T-helper 1 cell (primary cell): ENCODE measurements at places on chromosomes 3 and 15.

- DNase-seq: no peak
Observed at GRCh38 chr15:58078591-58078990, 13.1 kb upstream of the ALDH1A2 start.

- DNase-seq: no peak
Observed at GRCh38 chr15:26889298-26889898, 22.5 kb downstream of the GABRA5 start.

- DNase-seq: no peak
Observed at GRCh38 chr3:24343084-24343783, 151.4 kb downstream of the THRB start.

GRCh38 chr3:53500165-53500777 is 5.9 kb downstream of the CACNA1D start:
- DNase-seq: no peak

DNA sequence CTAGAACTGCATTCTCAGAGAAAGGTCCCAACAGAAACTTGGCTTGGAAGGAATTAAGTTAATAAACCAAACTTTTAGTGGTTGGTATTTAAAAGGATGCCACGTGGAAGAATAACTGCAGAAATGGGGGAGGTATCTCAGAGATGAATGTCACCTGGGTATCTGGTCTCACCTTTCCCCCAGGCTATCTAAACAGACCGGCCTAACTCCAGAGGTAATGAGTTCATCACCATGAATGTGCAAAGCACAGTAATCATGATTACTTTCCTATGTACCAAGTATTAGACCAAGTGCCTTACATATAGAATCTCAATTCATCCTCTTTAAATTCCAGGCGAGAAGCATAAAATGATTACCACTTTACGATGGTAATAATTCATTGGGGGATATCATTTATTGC is 80.8 kb downstream of the FBN1 start:
- no peak for DNase-seq

DNA sequence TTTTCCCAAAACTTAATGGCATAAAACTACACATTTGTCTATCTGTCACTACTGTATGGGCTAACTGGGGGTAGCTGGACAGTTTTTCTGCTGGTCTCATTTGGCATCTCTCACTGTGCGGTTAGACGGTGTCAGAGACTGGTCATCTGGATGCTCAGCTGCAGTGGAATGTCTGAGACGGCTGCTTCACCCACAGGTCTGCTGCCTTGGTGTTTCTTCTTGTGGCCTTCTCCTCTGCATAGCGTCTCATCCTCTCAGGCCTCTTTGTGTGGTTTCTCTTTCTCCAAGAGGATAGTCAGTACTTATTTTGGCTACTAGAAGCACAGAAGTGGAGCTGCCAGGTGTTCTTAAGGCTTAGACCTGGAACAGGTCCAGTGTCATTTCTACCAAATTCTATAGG is 35.9 kb upstream of the GOLGA6L9 start:
- DNase-seq: no peak

DNA sequence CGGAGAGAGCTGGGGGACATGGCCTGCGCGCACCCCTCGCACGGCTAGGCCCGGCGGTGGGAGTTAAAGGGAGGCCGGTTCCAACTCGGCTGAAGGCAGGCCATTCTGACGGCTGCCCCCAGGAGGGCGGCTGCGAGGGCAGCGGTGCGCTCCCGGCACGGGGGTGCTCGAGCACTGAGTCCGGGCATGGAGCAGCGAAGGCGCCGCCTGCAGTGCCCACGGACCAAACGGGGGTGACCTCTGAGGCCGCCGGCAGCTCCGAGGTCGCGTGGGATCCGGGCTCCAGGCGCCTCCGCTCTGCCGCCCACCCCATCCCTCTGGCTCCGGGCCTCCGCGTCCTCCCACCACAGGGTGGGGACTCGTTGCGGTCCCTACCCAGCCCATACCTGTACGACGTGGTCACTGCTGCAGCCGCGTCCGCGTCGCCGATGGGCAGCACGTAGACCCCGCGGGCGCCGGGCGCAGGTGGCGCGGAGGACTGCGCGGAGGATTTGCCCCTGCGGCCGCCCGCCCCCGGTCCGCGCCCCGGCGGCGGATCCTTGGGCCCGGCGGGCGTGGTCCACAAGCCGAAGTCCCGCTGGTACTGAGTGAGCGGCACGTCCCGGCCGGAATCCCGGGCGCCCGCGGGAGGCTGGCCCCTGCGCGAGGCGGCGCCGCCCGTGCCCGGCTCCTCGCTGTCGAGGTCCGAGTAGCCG is 469 bp downstream of the MAP6D1 start:
- no peak for DNase-seq

GRCh38 chr3:123310186-123310585 is 108.4 kb downstream of the SEC22A start:
- DNase-seq: no peak

DNA sequence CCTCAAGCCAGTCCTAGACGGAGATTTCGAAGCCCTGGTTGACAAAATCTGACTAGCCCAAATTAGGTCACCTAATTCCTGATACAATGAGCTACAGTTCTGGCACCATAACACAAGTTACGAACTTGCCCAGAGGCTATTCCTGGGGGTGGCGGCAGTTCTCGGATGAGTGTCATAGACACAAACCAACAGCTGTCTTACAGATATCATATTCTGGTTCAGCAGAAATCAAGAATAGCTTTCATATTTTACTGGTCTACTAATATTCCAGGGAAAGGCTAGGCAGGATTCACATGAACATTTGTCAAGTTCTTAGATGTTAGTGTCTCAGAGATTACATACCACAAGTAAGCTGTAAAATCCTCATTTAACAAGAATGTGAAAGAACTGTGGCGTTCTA is 8.8 kb downstream of the ANAPC13 start:
- DNase-seq: no peak

- DNase-seq: no peak
Observed at GRCh38 chr15:92801774-92802464, 98.2 kb upstream of the CHD2 start.

- no peak for DNase-seq
Observed at GRCh38 chr3:160472344-160472743, 22.8 kb upstream of the TRIM59 start.

GRCh38 chr3:57952208-57952631 is 56.0 kb upstream of the FLNB start:
- DNase-seq: no peak

- DNase-seq: peak; percentile 54
Observed at GRCh38 chr3:183265834-183266417, 12.9 kb downstream of the B3GNT5 start.

GRCh38 chr3:141331377-141332318 is 36.7 kb upstream of the ZBTB38 start:
- DNase-seq: no peak

- no peak for DNase-seq
Observed at GRCh38 chr3:10964537-10965167, 27.9 kb upstream of the SLC6A1 start.

GRCh38 chr3:27483117-27484014 is 818 bp downstream of the SLC4A7 start:
- DNase-seq: peak; percentile 4

DNA sequence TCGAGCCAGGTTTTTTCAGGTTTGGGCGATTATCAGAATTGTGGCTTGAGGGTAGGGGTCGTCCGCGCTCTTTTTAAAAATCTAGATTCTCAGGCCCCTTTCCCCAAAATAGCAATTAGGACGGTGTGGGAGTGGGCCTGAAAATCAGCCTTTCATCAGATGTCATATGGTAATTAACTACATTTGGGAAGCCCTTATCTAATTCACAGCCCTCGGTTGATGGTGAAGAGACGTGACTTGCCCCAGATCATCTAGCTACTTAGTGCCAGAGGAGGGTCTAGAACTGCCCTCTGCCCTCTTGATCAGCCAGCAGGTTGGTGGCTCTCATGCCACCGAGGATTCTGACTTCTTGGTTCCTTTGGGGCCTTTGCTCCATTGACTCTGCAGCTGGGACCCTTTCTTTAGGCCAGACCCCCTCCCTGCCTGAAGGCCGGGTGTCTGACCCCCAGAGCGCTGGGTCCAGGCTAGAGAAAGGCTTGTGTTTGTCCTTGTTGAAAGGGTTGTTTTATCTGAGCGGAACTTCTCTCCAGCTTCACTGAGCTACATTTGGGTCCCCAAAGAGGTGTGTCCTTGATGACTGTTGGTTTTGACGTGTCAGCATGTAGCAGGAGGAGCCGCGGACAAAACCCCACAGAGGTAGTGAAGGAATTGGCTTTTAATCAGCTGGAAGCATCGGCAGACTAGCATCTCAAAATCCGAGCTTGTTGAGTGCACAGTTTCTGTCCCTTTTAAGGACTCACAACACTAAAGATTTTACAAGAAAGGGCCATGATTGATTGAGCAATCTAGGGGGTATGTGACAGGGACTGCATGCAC is 857 bp downstream of the AEN start:
- DNase-seq: peak; percentile 78

GRCh38 chr3:195111319-195111705 is 159.6 kb downstream of the XXYLT1 start:
- DNase-seq: no peak

DNA sequence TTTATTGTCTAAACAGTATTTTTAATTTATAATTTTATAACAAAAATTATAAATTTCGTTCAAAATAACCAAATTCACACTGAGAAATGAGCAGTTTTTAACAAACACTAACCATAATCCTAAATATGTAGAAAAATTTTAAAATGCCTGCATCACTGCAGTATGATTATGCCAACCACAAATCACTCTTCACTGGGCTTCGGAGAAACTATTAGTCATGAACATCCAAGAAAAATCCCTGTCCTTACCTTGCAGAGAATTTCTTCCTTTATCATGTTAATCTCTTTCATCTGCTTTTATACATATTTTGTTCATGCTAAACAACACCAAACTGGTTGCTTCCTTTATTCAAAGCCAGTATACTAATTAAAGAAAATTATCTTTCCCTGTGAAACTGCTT is 511.0 kb upstream of the ALCAM start:
- DNase-seq: no peak

- DNase-seq: no peak
Observed at GRCh38 chr15:70199124-70199482, 101.4 kb upstream of the TLE3 start.

GRCh38 chr15:55823699-55824340 is 80.9 kb upstream of the PRTG start:
- DNase-seq: no peak

DNA sequence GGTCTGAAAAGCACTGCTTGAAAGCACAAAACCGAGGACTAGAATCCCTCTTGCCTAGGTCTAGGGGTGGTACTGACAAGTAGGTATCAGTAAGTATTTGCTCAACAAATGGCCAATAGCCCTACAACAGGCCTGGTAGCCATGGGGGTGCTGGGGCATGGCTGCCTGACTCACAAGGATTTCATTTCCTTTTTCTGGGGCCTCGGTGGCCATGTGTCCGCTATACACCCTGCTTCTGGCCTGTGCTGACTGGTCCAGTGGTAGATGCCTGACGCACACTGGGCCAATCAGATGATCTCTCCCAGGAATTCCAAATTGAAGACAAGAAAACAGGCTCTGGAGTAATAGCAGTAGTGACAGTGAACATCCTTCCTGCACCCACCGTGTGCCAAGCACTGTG is 29.4 kb downstream of the MELTF start:
- no peak for DNase-seq

DNA sequence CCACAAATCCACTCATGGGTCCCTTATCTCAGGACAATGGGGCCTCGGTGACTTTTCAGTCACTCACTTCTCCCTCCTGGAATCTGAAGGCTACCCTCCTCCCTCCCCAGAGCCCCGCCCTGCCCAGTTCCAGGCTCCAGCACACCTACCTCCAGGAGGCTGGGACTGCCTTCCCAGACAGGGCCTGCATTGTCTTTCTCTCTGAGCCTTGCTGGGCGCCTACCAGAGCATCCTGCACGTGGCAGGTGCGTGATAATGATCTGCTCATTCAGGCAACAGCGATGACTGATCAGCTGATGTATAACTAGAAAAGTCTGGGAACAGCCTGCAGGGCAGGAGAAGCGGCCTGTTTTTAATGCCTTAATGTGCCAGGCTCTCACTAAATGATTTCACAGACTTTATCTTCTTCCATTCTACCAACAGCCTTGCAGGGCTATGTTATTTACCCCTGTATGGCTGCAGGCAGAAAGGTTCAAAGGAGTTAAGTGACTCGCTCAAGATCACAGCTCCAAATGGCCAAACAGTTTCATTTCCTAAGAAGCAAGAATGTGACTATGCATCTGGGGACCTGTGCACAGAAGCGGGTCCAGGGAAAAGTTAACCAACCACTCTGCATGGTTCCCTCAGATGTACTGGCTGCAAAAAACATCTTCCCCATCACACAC is 6.3 kb downstream of the ADAMTS17 start:
- DNase-seq: no peak

- no peak for DNase-seq
Observed at GRCh38 chr3:178522200-178523052, 13.8 kb upstream of the KCNMB2 start.

DNA sequence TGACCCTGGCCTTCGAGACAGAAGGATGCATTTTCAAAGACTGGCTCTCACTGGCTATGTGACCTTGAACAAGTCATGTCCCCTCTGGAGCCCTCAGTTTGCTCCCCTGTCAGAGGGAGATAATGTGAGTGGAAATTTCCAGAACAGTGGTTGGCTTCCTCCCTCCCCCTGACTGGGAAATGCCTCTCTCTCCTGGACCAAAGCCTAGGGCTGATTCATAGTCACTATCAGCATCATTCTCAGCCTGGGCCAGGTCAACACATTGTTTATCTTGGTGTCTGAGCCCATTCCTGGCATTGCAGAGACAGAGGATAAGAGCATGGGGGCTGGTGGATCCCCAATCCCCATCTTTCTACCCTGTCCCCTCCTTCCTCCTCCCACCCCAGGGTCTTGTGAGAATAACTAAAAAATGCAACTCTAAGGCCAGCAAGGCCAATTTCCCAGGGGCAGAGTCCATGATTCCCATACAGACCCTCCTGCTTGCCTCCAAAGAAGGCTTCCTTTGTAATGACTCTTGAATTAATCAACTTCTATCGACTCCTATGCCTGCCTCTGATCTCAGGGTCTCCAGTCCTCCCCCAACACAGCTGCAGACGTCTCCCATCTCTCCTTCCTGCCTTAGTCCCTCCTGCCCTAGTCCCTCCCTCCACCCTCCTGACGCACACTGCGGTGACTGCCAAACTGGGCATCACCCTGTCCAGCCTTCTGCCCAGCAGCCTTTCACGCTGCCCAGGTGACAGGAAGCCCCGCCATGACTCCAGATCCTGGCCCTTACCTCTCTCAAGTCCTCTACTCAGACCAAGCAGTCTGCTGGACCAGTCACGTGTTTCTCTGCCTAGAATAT is 35.4 kb upstream of the CORO2B start:
- DNase-seq: no peak

- no peak for DNase-seq
Observed at GRCh38 chr3:44930911-44931310, 45.1 kb downstream of the ZDHHC3 start.

GRCh38 chr3:4223777-4224176 is 79.4 kb upstream of the SETMAR start:
- no peak for DNase-seq

GRCh38 chr3:43794776-43795175 is 104.0 kb downstream of the ABHD5 start:
- DNase-seq: no peak

GRCh38 chr3:110793611-110794010 is 278.0 kb upstream of the NECTIN3 start:
- DNase-seq: no peak
